ENCODE measurements at places on chromosomes 16 and 17.
A peak's percentile ranks its signal among the peaks of the same experiment; 100 is the strongest.

GRCh38 chr16:23705517-23705902 lies 7.5 kb downstream of the ERN2 start:
- DNase-seq = no peak

- no peak for DNase-seq
These were observed 13.3 kb downstream of the SEC14L1 start for GRCh38 chr17:77153999-77154586.

- no peak for DNase-seq
These were observed 393 bp downstream of the PSMC3IP start for GRCh38 chr17:42577140-42577531.

GRCh38 chr17:14747603-14747950 lies 446.7 kb downstream of the HS3ST3B1 start:
- DNase-seq = no peak

GRCh38 chr17:62925267-62925836 lies 40.7 kb upstream of the TANC2 start:
- DNase-seq = no peak

DNA sequence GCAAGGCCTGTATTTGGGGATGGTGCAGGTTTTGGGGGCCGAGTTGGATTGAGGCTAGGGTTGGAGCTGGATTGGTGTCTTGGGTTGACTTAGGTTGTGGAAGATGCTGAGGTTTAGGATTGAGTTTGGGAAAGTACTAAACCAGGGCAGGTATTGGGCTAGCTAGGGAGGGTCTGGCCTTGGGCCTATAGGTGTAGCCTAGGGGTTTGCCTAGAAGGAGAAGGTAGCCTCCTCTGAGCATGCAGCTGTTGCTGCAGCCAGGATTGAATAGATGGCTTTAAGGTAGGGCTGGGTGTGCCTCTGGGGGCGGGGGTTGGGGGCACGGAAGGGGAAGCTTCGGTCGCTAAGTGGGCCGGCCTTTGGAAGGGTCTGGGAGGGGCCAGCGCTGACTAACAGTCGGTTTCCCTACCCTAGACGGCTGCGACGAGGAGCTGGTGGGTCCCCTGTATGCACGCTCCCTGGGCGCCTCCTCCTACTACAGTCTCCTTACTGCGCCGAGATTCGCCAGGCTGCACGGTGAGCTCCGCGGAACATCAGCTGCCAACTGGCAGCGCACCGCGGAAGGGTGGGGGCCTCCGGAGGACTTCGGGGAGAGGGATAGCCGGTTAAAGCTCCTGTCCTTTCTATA lies 1.2 kb downstream of the CNTNAP1 start:
- DNase-seq = no peak

DNA sequence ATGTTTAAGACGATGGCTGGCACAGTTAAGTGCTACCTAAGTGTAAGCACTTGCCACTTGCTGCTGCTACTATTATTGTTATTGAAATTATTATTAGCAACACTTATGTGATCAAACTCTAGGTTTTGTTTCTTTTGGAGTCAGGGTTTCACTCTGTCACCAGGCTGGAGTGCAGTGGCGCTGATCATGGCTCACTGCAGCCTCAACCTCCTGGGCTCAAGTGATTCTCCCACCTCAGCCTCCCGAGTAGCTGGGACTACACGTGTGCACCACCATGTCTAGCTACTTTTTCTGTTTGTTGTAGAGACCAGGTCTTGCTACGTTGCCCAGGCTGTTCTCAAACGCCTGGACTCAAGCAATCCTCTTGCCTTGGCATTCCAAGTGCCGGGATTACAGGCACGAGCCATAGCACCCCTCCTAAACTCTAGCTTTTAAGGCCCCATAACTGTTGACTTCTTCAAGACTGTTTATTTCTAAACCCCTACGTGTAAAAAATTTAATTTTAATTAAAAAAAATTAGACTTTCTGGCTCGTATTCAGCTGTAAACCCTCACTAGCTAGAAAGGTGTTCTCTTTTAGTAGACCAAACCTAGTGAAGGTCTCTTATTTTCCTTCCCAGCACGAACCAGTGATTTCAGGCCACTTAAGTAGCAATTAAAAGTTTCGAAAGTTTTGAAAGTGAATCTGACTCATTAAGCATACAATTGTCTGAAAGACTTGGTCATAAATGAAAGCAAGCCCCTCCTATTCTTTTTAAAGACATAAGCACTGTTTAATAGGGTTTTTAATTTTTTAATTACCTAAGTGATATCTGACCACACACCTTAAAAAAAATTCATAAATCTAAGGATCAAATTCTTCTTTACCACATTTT lies 11.7 kb upstream of the SCNN1B start:
- no peak for DNase-seq

- no peak for DNase-seq
These were observed 572 bp downstream of the PSMB6 start for GRCh38 chr17:4796552-4796920.

GRCh38 chr17:63984651-63985386 lies 12.1 kb upstream of the SCN4A start:
- DNase-seq = peak; percentile 72

Measured in HFF-Myc (cell line).